ENCODE measurements at places on chromosomes 7 and 10.

DNA sequence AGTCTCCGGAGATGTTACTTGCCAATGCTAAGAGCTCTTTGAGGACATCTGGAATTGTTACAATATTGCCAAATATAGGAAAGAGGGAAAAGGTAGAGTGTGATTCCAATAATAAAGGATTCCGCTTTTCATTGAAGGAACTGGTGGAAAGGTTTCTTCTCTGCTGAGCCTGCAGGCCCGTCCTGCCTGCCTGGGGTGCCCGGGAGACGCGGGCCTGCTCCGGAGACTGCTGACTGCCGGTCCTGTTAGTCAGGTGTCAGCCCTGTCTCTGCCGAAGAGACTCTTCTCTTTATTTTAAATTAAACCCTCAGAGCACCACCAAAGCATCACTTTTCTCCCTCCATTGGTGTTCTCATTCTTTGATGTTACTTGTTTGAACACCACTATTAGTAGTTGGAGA is 2.2 kb downstream of the EGFR start:
- no peak for DNase-seq

GRCh38 chr10:84337199-84337598 is 8.8 kb downstream of the CCSER2 start:
- DNase-seq: no peak

DNA sequence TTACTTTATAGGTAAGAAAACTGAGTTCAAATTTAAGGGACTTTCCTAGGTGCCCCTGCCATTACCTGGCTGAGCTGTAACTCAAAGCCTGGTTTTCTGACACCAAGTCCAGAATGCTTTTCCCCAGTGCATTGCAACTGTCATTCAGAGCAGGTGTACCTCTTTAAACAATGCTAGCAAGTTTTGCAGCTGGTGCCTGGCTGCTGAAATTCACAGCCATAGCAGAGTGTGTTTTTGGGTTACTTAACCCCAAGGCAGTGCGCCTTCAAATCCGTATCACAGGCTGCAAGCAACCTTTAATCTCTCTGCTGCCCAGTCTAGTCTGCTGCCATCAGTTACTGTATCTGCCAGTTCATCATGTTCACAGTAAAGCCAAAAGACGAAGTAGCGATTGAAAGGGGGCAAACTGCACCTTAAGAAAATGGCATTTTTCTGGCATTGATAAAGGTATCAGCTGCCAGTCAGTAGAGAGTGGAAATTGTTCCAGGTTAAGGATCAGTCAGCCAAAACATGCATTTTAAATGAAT is 265.4 kb downstream of the CSTF2T start:
- no peak for DNase-seq

GRCh38 chr7:157650131-157650631 is 313.4 kb downstream of the DNAJB6 start:
- DNase-seq: no peak

DNA sequence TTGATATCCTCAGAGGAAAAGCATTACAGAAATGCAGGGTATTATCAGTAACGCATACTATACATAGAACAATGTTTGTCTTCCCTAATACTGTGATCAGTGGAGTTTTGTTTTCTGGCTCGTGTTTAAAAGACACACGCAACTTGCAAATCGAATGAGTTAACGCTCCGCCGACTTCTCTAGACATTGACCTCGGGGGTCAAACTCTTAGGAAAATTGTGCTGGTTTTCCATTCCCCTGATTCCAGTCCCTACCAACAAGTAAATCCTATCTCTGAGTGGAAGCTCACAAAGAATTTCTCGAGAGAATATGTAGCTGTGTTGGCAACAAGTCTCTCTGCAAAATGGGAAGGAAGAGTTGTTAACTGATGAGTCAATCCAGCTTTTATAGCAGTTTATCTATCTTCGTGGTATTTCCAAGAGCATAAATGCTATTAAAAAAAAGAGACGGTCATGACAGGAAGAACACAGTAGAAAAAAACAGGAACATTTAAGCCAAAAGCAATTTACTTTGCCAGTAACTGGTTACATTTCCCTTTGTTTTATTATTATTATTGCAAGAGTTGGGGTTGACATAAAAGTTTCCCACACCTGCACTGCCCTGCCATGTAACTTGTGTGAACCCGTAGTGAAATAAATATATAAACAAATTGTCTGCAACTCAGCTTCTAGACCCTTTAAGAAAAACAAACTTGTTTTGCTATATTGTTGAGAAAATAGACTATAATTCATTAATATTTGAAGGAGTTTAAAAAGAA is 144.4 kb downstream of the ARID5B start:
- no peak for DNase-seq

GRCh38 chr10:119238577-119238976 is 31.2 kb downstream of the GRK5 start:
- no peak for DNase-seq

GRCh38 chr10:29257106-29257783 is 31.6 kb upstream of the LYZL1 start:
- no peak for DNase-seq

- DNase-seq: no peak
Measured at GRCh38 chr7:30896036-30896435, 15.6 kb upstream of the AQP1 start.

- DNase-seq: no peak
Measured at GRCh38 chr10:109696981-109697775, 226.1 kb downstream of the XPNPEP1 start.

DNA sequence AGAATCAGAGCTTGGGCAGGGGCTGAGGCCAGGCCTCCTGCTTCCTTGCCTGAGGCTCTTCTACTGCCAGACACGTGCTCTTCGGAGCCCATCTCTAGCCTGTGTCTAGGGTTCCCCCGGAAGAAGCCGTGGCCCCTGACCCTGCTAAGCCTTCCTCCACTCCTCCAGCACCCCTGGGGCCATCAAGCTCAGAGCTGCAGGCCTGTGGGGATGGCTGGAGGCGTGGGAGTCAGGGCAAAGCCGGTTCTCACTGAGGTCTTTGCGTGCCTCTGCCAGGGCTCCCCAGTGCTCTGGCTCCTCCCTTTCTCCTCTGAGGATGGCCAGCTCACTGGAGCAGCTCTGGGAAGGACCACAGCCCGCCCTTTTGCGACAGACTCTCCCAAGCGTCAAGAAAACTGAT is 34.4 kb downstream of the GHRHR start:
- DNase-seq: no peak

DNA sequence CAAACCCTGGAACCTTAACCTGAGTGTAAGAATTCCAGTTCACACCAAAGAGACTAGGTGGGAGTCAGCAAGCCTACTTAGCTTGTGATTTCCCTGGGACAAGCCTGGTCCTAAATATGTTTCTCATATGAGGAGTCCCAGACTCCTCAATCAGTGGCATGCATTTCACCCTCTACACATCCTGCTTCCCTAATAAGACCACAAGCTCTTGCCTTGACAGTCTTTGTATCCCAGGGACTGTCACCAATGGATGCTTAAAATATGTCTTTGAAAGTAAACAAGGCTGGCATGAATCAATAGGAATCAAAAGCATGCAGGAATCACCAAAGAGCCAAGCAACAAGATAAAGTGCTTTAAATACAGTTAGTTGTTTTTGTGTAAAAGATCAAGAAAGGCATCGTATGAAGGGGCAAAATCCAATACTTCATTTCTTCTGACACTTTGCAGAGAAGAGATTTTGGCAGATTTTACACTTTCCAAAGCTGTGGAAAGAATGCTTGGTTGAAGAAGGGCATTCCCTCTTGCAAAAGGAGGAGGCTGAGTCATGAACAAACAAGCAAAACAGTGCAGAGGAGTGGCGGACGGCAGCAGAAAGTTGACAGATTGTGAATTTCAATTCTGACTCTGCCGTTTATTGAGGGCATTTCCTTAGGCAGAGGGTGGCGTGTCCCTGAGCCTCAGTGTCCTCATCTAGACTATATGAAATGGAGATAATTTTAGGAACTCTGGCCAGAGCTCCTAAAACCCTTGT is 8.5 kb upstream of the NFE2L3 start:
- DNase-seq: no peak

- DNase-seq: no peak
Measured at GRCh38 chr10:34254596-34254995, 560.5 kb downstream of the PARD3 start.

DNA sequence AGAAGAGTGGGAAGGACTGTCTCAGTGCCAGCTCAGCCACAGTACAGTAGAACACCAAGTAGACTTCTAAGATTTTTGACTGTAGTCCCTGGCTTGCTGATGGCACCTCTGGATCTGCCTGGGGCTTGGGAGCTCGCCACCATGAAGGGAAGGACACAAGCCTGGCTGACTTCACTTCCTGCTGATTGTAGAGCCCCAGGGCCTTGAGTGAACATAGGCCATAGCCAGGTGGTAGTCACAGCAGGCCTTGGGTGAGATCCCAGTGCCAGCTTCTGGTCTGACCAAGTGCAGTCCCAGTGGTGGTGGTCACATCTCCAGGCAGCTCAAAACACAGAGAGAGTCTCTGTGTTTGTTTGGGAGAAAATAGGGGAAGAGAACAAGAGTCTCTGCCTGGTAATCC is 57.6 kb upstream of the HBP1 start:
- DNase-seq: no peak

GRCh38 chr7:112080978-112081377 is 125.2 kb downstream of the DOCK4 start:
- no peak for DNase-seq

DNA sequence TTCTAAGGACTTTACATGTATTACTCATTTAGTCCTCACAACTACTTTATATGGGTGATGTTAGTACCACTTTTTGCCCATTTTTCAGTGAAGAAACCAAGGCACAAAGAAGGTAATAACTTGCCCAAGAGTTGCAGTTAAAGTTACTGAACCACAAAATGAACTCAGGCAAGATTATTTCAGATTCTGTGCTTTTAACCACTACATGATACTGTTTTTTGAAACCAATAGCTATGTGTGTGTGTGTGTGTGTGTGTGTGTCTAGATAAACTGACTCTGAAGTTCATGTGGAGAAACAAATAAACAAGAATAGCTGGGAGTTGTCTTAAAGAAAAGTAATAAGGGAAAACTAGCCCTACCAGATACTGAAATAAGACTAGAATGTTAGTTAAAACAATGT is 60.8 kb upstream of the OIT3 start:
- DNase-seq: no peak

GRCh38 chr10:12829831-12830390 is 171.6 kb downstream of the CCDC3 start:
- DNase-seq: no peak

- DNase-seq: no peak
Measured at GRCh38 chr7:107642501-107642900, 18.1 kb upstream of the SLC26A4 start.

GRCh38 chr7:23136216-23136615 is 30.6 kb downstream of the KLHL7 start:
- DNase-seq: no peak

DNA sequence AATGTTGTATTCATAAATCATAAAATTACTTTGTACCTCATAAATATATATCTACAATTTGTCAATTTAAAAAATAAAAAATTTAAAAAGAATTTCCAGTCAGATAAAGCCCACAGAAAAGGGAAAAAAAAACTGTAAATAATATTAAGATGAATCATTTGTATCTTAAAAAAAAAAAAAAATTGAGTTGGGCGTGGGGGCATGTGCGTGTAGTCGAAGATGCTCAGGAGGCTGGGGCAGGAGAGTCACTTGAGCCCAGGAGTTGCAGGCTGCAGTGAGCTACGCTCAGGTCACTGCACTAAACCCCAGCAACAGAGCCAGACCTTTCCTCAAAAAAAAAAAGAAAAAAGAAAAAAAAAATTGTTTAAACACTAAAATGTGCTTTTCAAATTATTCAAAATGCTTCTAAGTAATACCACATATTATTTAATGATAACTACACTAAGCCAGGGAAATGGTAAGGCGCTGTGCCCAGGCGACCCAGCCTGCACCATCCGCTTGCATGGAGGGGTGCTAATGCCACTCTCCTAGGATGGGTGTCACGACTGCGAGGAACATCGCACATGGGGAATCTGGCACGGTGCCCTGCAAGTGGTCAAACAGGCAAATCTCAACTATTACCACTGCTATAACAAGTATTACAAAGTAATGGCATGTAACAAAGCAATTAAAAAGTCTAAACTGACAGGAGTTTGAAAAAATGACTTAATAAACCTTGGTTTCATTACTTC is 15.4 kb downstream of the GLUD1 start:
- DNase-seq: no peak

DNA sequence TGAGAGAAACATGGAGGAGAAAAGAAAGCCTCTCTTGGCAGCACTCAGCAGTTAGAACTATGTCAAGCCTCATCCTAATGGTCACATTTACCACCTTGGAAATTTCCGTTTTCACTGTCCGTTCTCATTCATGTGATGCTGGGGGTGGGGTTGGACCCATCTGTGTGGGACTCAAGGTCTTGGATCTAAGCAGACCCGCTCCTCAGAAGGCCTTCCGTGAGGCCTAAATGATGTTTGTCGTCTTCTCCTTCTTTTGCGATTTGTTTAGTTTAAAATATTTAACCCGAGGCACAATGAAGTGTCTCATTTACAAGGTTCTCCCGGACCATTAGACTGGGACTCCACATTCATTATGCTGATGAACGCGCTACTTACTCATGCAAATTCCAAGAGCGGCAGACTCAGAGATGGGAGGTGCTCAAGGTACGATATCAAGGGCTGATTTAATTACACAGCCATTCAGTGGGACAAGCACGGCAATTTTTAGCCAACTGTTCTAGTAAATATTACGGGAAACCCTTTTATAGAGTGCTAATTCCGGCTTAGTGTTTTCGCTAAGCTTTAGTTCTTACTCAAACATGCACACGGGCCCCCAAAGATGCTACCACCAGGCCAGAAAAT is 109.1 kb upstream of the EFCAB10 start:
- no peak for DNase-seq

- DNase-seq: no peak
Measured at GRCh38 chr10:110524859-110525232, 27.1 kb downstream of the DUSP5 start.

GRCh38 chr10:113354711-113355110 is 198.1 kb upstream of the HABP2 start:
- DNase-seq: no peak

- DNase-seq: no peak
Measured at GRCh38 chr7:156818133-156818532, 74.8 kb downstream of the LMBR1 start.

GRCh38 chr7:32072397-32072796 is 2.2 kb upstream of the PDE1C start:
- no peak for DNase-seq

- DNase-seq: no peak
Measured at GRCh38 chr7:155792315-155792960, 19.8 kb downstream of the SHH start.

DNA sequence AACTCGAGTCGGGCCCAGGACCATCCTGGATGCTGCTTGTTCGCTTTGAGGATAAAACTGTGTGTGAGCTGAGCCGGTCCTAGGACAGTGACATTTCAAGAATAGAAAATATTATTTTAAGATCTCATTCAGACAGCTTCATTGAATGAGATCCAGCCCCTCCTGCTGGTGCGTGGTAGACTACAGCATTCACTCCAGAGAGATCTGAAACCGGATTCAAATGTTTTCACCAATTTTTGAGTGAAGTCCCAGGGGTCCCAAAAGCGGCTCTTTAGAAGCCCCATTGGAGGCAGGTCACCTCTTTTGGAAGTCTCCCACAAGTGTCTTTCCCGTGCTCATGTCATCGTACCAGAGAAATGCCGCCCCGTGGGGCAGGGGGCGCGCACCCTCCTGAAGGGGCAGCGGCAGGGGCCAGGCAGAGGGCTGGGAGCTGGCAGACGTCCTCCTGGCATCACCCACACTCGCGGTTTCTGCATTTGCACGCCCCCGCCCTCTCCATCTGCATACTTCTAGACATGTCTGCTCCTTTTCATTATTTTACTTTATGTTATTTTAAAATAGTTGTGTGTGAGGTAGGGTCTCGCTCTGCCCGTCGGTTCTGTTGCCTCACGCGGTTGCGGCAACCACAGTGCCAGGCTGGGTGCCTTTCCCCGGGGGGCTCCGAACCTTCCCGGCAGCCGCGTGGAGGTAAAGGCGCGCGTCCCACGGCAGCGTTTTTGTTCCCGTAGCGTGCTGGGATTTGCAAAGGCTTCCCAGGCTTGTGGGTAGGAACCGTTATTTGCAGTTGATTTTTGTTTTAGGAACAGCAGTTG is 52.3 kb upstream of the DPYSL4 start:
- no peak for DNase-seq
